Substantia nigra (tissue), 51 donors: ENCODE measurements at places on chromosomes 6 and 20.

- no peak for DNase-seq
Measured at GRCh38 chr6:2552526-2553154, 198.1 kb downstream of the MYLK4 start.

DNA sequence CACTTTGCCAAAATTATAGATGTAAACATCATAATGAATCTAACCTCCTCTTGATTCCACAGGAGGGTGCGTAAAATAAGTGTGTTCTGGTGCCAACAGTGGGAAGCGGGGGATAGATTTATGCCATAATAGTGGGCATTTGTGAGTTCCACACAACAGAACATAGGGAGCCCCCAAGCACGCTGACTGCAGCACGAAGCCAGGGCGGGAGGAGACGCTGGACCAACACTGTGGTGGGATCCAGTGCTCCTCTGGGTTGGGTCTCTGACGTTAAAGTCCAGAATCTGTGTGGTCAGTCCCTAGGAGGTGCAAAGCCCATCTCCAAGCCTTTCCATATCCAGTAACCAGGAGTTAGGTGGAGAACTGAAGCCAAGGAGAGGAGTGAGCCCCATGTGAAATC lies 1.8 kb upstream of the TTLL2 start:
- no peak for DNase-seq

DNA sequence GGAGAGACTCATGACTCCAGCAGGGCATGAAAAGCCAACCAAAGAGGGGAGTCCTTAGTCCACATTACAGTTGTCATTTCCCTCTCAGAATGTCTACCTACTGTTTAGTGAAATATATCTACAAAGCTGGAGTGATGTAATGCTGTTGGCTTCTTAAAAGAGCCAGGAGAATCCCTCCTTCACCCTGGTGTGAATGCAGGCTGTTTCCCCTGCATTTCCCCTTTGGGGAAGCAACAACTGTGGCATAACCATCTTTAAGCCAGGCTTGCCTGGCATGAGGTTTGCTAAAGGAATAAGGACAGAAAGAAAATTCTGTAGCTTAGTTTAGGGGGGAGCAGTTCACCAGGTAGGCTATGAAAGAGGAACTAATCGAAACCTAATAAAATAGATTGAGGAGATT lies 129.5 kb downstream of the CRYBG1 start:
- no peak for DNase-seq

DNA sequence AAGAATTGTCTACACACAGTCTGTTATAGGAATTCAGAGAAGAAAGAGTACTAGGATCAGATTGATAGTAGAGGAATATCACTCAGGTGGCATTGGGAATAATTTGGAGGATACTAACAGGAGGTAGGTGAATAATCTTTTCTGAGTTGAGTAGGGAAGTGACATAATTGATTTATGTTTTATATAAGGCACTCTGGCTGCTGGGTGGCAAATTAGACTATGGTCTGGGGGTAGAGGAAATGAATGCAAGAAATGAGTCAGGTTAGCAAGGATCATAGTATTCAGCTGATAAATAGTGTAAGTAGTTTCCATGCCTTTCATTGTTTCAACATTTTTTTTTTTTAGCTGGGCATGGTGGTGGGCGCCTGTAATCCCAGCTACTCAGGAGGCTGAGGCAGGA lies 113.3 kb downstream of the CDKAL1 start:
- no peak for DNase-seq

GRCh38 chr20:57562541-57563465 lies 1.9 kb downstream of the PCK1 start:
- DNase-seq = no peak

DNA sequence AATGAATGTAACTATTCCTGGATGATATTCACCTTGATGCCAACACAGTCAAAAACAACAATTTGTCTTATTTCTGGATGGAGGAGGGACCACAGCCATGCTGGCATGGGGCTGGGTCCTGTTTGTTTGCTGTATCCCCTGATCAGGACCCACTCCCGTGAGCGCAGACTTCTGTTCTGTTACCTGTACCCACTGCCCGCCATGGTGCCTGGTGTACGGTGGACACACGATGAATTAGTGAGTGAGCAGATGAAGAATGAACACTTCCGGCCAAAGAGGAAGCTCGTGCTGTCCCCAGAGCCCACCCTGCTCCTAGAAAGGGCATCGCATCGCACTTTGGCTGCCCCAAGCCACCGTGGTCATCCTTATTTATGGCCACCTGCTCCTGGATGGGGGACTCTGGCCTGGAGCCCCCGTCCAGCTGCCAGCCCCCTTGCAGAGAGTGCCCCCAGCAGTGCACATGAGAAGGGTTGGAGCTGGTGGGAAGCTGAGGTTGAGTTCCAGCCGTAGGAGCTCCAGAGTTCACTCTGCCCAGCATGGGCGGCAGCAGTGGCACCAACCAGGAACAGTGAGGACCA lies 100.9 kb downstream of the BMP7 start:
- DNase-seq = no peak

GRCh38 chr6:6886886-6887285 lies 220.9 kb upstream of the RREB1 start:
- no peak for DNase-seq

DNA sequence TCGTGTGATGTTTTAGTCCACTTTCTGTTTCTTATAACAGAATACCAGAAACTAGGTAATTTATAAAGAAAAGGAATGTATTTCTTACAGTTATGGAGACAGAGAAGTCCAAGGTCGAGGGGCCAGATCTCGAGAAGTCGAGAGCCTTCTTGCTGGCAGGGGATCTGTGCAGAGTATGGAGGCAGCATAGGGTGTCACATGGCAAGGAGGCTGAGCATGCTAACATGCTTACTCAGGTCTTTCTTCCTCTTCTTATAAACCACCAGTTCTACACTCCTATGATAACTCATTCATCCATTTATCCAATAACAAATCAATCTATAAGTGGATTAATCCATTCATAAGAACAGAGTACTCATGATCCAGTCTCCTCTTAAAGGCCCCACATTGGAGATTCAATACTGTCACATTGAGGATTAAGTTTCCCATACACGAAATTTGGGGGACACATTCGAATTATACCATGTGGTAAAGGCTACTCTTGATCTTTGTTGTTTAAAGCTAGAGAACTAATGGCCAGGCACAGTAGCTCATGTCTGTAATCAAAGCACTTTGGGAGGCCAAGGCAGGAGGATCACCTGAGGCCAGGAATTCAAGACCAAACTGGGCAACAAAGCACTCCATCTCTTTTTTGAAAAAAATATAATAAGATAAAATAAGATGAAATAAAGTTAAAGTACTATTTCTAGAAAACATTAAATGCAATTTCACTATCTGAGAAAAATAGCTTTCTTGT lies 2.1 kb downstream of the GOPC start:
- DNase-seq = no peak

GRCh38 chr6:136846046-136846445 lies 23.7 kb downstream of the PEX7 start:
- no peak for DNase-seq

GRCh38 chr6:100877851-100878250 lies 3.3 kb downstream of the ASCC3 start:
- DNase-seq = no peak

DNA sequence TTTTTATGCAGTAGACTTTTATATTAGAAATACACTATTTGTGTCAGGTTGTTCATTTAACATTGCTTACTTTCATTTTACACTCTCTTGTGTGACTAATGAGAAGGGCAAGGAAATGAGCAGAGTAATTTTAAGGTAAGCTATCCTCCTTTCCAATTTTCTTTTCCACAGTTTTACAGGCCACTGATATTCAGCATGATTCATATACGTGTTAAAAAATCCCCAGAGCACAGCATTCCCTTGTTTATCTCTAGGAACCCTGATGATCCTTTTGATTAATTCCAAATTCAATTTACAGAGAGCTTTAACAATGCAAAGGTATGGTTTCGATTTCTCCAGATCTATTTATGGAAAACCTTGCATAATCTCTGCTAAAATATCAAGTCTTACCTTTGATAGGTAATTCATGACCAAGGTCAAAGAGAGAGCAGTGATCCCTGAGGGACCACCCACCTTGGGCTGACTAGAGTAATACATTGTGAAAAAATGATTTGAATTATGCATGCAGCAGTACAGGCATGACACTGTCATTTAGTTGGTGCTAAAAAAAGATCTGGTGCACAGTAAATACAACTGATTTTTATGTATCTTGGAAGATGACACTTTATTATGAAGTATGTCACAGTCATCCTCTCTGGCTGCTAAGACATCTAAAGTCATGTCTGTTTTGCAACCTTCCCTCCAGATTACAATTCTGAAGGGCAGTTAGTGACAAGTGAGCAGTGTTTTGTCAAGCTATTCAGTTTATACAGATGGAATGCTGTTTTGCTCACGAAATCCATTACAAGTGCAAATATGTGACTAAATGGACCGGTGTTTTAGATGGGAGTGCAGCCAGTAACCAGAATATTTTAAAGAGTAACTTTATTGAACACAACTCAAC lies 736.6 kb downstream of the EPHA7 start:
- no peak for DNase-seq

DNA sequence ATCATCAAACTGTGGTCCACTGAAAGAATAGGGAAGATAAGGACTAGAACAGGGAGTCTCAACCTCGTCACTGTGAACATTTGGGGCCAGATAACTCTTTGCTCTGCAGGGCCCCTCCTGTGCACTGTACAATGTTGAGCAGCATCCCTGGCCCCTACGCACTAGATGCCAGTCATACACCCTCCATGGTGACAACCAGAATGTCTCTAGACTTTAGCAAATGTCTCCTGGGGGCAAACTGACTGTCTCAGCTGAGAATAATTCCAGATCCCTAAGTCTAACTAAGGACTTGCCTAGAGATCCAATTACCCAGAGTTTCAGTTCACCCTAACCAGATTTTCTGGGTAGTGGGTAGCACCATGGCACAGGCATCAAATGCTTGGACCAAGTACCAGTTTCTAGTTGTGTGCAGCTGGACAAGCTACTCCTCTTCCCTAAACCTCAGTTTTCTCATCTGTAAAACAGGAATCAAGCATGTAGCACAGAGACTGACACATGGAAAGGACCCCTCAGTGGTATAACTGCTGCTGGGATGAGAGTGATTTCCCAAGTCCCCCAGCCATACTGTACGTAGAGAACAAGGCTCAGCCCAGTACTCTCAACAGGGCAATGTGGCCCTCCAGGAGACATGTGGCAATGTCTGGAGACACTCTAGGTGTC lies 87.0 kb upstream of the NFATC2 start:
- DNase-seq = no peak

GRCh38 chr20:49704932-49705336 lies 8.7 kb downstream of the B4GALT5 start:
- DNase-seq = no peak

DNA sequence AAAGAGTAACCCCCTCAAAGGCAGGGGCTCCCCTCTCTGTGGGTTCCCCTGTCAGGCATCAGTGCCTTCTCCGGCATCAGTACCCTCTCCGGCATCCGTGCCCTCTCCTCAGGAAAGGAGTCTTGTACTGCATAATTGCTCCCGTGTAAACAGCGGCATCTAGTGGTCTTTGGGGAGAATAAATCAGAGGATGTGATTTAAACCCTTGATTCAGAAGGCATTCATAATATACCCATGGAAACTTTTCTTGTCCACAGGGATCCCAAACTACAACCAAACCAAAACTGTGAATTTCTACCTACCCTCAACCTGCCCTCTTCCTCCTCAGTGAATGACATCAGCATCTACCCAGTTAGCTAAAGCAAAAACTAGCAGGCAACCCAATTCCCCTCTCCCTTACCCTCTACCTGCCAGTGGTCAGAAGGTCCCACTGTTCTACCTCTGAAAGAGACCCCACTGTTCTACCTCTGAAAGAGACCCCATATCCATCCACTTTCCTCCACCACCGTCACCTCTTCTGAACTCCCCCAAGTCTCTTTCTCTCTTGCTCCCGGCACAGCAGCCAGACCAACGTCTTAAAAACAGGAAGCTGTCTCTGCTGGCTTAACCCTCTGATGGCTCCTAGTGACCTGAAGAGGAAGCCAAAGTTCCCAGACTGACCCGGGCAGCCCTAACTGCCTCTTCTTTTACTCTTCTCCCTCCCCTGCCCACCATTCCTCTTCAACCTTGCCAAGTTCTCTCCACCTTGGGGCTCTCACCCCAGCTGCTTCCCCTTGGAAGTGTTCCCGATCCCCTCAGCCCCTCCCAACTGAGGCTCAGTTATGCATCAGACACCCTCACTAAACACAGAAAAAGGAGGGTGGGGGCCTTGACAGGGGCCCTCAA lies 27.2 kb downstream of the UBE2V1 start:
- DNase-seq = peak; percentile 9

GRCh38 chr20:58571693-58572427 lies 56.7 kb upstream of the APCDD1L start:
- DNase-seq = no peak

GRCh38 chr6:28167926-28168325 lies 26.2 kb downstream of the ZKSCAN8 start:
- no peak for DNase-seq

DNA sequence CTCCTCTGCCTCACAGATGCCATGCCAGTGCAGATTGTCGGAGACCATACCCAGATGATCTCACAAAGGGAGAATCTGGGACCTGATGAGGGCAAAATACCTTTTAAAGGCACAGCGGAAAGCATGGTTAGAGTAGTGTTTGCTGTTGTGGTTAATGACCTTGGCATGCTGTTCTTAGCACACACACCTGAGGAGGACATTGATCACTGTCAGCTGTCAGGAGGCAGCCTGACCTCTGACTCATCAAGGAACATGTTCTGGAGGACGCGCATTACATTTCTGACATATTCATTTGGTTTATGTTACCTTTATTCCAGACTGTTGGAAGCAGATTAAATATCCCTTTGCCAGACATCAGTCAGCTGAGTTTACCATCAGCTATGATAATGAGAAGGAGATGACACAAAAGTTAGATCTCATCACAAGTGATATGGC lies 57.1 kb downstream of the GOPC start:
- DNase-seq = no peak

GRCh38 chr6:147825848-147826247 lies 317.4 kb downstream of the SAMD5 start:
- DNase-seq = no peak

GRCh38 chr6:1228754-1229191 lies 83.1 kb upstream of the FOXQ1 start:
- no peak for DNase-seq

GRCh38 chr6:27795697-27796494 lies 116.3 kb downstream of the OR2B2 start:
- DNase-seq = no peak

GRCh38 chr6:121810158-121811032 lies 374.9 kb downstream of the GJA1 start:
- DNase-seq = no peak

- no peak for DNase-seq
Measured at GRCh38 chr6:2970034-2970685, 1.2 kb downstream of the SERPINB6 start.

GRCh38 chr6:154891901-154892300 lies 103.2 kb upstream of the TIAM2 start:
- no peak for DNase-seq

DNA sequence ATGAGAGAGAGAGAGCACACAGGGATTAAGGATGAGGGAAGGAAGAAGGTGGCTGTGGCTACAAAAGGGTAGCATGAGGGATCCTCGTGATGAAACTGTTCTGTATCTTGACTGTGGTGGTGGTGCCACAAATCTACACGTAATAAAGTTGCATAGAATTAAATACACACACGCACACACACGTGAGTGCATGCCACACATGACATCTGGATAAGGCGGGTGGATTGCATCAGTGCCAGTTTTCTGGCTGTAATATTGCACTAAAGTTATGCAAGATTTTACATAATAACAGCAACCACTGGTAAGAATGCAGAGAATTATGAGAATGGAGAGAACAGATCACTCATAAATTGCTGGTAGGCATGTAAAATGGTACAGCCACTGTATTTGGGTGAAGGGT lies 16.9 kb upstream of the STK35 start:
- DNase-seq = no peak

- no peak for DNase-seq
Measured at GRCh38 chr6:14440940-14441781, 323.6 kb downstream of the CD83 start.
